Bronchus fibroblast of lung (primary cell): ENCODE measurements at places on chromosomes 4 and X. TPM values are rescaled to one million over a fixed set of nuclear protein-coding genes. Genes with fewer than 3 reads are reported as not detected.

The CNGA1 gene
- under 0.01 TPM in 1 of 2 replicates, not detected in the other for total RNA-seq

The NPNT gene
- total RNA-seq, result not detected in 2 replicates

The ADH6 gene
- total RNA-seq, result not detected in 2 replicates

The COL4A6 gene
- 2.0 and 2.7 TPM in 2 replicates for total RNA-seq

The BMP2K gene
- 18.7 and 22.4 TPM in 2 replicates for total RNA-seq

The PABPC4L gene
- total RNA-seq, result 0.59 and 1.0 TPM in 2 replicates

The ANKRD50 gene
- 6.7 and 8.2 TPM in 2 replicates for total RNA-seq

The SCRG1 gene
- total RNA-seq, result under 0.01 TPM in 1 of 2 replicates, not detected in the other

The GLOD5 gene
- total RNA-seq, result not detected in 2 replicates

The RAPGEF2 gene
- 12.1 and 14.7 TPM in 2 replicates for total RNA-seq
